ENCODE measurements at places on chromosomes 1 and 21.
A peak's percentile ranks its signal among the peaks of the same experiment; 100 is the strongest.

- DNase-seq: peak; percentile 66
Observed at GRCh38 chr1:198157847-198158725, 1.3 kb downstream of the NEK7 start.

GRCh38 chr1:160779626-160780397 lies 16.2 kb upstream of the LY9 start:
- peak; percentile 31 for DNase-seq

GRCh38 chr1:198641966-198642668 lies 3.3 kb downstream of the PTPRC start:
- no peak for DNase-seq

GRCh38 chr1:241738284-241739078 lies 86.4 kb downstream of the WDR64 start:
- DNase-seq: no peak

DNA sequence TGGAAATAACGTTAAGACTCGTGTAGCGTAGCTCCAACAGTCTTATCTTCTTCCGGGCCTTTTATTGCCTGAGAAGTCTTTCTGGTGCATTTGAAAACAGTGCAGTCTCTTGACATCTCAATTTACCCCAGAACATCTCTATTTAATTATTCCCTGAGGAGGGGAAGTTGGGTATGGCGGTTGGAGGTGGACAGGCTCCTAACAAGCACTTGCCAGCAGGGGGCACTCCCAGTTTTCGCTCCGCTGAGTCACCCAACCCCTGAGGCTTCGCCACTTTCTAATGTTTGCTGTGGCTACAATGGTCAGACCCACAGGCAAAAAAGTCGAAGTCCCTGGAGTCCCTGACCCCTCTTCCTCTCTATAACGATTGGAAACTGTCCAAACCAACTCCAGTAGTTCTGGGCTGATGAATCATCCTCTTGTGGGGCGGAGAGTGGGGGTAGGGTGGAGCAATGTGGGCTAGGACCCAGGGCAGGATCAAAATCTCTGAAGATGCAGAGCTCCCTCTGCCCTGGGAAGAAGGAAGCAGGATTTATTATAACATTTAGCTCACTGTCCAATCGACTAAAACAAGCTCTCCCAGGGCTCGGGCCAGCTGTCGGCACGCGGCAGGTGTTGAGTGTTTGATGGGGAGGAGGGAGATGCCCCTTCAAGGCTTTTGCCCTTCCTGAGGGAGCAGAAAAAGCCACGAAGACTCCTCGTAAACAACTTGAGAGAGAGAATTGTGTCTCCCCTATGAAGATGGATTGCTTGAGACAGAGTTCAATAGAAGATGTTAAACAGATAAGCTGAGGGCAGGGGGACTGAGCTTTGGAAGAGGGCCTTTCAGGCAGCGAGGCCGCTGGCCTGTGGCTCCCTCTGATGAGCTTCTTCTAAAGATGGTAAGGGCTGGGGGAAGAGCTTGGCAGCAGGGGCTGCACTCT lies 85.7 kb downstream of the BRINP2 start:
- DNase-seq: no peak

DNA sequence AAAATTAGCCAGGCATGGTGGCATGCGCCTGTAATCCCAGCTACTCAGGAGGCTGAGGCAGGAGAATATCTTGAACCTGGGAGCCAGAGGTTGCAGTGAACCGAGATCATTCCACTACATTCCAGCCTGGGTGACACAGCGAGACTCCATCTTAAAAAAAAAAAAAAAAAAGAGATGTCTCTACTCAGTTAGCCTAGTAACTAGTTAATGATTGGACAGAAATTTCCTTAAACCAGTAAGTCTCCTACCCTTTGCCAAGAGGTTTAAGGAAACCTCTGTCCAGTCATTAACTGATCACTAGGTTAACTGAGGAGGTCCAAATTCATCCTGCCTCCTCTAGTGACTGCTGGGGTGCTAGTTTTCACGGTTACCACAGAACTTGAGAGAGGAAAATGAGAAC lies 143.9 kb upstream of the UBE2U start:
- no peak for DNase-seq

DNA sequence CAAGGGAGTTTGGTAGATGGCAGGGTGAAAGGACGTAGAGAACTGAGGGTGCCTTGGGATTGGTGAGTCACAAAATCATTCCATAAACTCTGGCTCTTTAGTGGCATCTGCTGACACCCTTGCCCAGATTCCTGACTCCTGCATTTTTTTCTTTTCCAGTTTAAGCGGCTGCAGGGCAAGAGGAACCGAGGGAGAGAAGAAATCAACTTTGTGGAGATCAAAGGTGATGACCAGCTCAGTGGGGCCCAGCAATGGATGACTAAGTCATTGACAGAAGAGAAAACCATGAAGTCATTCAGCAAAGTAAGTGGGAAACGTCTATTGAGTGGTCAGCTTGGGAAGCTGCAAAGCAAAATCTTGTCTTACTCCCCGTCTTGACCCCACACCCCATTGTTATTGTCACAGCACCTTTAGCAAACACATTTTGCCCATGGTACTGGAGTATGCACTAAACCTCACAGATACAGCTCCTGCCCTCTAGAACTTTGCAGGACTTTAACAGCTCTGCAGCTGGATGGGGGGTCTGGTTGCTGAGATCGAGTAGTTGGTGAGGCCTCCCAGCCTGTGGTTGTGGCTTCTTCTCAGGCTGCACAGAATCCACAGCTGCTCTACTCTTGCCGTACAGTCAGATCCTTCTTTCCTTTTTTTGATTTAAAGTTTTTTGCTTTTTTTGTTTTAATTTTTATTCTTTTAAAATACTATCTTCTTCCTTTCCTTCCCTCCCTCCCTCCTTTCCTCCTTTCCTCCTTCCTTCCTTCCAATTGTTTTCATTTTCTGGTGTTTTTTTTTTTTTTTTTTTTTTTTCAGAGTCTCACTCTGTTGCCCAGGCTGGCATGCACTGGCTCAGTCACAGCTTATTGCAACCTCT lies 21.9 kb downstream of the SH2D2A start:
- DNase-seq: no peak

DNA sequence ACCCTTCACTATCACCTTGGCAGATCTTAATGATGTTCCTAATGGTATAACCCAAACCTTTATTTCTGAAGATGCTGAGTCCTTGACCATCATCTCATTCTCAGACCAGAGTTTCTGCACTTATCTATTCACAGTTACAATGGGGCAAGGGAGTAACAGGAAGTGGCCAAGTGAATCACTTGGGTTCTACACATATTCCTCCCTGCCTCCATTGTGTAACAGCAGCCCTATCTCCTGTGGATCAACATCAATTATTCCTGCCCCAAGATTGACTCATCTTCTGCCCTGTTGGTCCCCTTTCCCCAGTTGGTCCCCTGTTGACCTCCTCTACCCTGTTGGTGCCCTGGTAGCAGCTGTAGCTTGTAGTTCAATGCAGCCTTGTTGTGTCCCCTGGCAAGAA lies 10.3 kb upstream of the S100A7 start:
- no peak for DNase-seq

DNA sequence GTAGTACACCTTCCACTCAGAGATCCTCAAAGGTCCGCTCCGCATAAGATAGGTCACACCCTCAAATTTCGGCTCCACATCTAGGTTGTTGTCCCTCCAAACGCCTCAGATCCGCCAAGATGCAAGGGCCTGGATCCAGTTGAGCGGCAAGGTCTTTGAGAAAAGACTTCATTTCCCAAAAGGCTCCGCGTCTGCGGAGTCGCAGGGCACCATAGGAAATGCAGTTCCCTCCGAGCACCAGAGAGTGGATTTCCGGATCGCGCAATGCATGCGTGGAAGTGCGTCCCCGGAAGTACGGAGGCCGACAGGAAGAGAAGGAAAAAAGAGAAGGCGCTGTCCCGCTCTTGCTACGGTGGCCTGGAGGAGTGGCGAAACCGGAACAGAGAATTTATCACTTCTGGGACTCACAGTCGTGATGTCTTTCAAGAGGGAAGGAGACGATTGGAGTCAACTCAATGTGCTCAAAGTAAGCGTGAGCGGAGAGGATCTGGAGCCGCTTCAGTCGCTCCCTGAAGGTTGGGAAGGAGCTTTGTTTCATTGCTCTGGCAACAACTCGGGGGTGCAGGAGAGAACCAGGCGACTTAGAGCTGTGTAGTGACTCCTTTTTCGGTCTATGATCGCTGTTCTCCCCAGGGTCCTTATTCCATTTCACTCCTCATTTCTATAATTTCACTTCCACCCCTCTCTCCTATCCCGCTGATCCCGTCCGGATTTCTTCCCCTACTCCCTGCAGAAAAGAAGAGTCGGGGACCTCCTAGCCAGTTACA lies at the start of the genes LYSMD1 and SCNM1:
Gene LYSMD1 (minus strand): TSS at position 165 of the 767 bp plus-strand sequence. CDS start 644 bp downstream, outside the sequence.
Gene SCNM1 (plus strand): TSS at position 407 of the 767 bp plus-strand sequence. CDS start 9 bp downstream, at position 416.
- peak; percentile 98 for DNase-seq

GRCh38 chr1:216464489-216464888 lies 41.2 kb upstream of the USH2A start:
- no peak for DNase-seq

DNA sequence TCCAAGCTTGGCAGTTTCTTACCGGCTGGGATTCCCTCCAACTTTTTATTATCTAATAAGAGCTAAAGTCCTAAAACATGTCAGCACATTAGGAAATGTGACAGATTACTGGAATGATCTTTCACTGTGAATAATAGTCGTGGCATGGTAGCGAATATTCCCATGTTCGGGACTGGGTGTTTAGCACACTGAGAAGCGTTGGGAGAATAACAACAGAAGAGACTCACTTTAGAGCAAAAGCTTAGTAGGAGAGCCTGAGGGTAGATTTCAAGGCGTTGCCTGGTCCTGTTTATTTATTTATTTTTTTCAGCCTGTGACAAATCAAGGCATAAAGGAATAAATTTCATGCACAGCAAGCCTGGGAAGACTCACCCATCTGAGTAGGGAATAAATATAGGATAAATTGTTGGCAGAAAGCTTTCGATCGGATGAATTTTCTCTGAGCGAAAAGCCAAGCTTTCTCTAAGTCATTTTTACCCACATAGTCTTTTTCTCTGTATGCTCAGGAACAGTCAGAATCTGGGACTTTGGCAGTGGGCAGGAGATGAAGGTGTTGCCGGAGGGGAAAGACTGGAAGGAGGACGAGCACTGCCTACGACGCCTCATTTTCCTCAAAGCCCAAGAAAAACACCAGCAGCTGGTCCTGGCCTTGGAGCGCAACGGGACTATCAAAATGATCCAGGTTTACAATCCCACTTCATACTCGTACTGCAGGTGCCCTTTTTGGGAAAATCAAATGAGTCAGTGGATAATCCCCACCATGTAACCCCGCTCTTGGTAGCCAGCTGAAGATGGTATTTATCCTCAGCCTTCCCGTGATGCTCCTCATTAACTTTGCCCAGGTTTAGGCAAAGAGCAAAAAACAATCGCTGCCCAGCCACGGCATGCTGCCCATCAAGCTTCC lies 97.2 kb downstream of the WDR64 start:
- DNase-seq: no peak

GRCh38 chr1:8776104-8776503 lies 41.3 kb downstream of the RERE start:
- no peak for DNase-seq

Data from Kasumi-1 (cell line).